ENCODE measurements at places on chromosomes 2 and 18. TPM values are rescaled to one million over a fixed set of nuclear protein-coding genes. Genes with fewer than 3 reads are reported as not detected.

DNA sequence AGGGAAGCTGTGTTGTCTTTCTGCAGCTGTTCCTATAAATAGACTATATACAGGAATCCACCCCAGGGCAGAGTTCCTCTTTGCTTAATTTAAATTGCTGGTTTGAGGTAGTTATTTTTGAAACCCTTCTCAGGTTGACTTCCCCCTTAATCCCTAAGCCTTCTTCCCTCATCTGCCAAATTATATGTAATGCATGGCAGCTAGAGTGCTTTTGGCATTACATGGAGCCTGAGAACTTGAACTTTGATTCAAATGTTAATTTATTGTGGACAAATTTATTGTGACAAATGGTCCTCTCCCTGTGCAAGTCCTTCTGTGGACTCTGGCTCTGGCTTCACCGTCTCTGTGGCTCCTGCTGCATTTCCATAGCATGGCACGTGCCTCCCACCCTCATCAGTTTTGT is 29.2 kb downstream of the MYO1B start:
- peaks cover 2% of the 10 kb centered on the region for H3K4me1 ChIP-seq
- no peak for DNase-seq
- H3K4me3 ChIP-seq = no peak overlapping the region
- no peaks in the 10 kb centered on the region for H3K36me3 ChIP-seq
- H3K27me3 ChIP-seq = no peaks in the 10 kb centered on the region
- no peak overlapping the region for H3K27ac ChIP-seq

- no peaks in the 10 kb centered on the region for H3K4me1 ChIP-seq
- H3K4me3 ChIP-seq = no peak overlapping the region
- H3K27ac ChIP-seq = no peak overlapping the region
- peaks cover 3% of the 10 kb centered on the region for H3K27me3 ChIP-seq
- no peak for DNase-seq
- no peaks in the 10 kb centered on the region for H3K36me3 ChIP-seq
Measured at GRCh38 chr2:191265311-191266170, 20.3 kb downstream of the MYO1B start.

DNA sequence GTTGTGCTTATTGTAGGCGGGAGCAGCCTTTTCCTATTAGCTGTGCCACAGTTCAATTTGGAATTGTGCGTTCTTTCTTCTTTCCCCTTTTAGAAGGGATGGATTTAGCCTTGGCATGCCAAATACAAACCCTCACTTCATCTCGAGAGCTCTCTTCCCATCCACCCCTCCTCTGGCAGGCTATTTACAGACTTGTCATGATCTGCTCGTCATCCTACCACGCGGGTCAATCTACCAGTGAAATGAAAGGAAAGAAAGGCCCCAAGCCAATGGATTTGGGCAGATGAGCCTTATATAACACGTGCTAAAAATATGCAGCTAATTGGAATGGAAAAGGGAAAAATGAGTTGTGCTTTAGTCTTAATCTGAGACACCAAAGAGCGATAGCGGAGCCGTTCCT is 277.5 kb downstream of the PRKCE start:
- no peaks in the 10 kb centered on the region for H3K4me1 ChIP-seq
- no peaks in the 10 kb centered on the region for H3K27me3 ChIP-seq
- H3K27ac ChIP-seq = no peak overlapping the region
- H3K36me3 ChIP-seq = peaks cover 2% of the 10 kb centered on the region
- H3K4me3 ChIP-seq = no peak overlapping the region
- DNase-seq = no peak

The C2orf78 gene
- not detected for total RNA-seq

The VWC2L gene
- total RNA-seq = not detected

The RAB6C gene
- not detected for total RNA-seq

The MSH2 gene
- total RNA-seq = 43.9 TPM

Measured in activated naive CD8-positive, alpha-beta T cell treated with anti-CD3 and anti-CD28 coated beads, Interleukin-2, amount 10 ng/mL, durations not matched to agents 7 days and 5 days (primary cell).